Activated CD4-positive, alpha-beta T cell treated with anti-CD3 and anti-CD28 coated beads for 36 hours (primary cell): ENCODE measurements at places on chromosomes 12 and 14.

- H3K27ac ChIP-seq: no peak overlapping the region
- peaks cover 29% of the 10 kb centered on the region for H3K4me1 ChIP-seq
- H3K36me3 ChIP-seq: no peaks in the 10 kb centered on the region
- H3K27me3 ChIP-seq: no peaks in the 10 kb centered on the region
- peak overlapping the region; percentile 18 for H3K4me3 ChIP-seq
These were observed 237.6 kb upstream of the AMIGO2 start for GRCh38 chr12:47317175-47317915.

- no peak overlapping the region for H3K27ac ChIP-seq
- H3K27me3 ChIP-seq: peaks cover 2% of the 10 kb centered on the region
- H3K36me3 ChIP-seq: no peaks in the 10 kb centered on the region
- no peak for DNase-seq
- no peak overlapping the region for H3K4me3 ChIP-seq
These were observed 23.7 kb upstream of the CLEC14A start for GRCh38 chr14:38279572-38279971.

DNA sequence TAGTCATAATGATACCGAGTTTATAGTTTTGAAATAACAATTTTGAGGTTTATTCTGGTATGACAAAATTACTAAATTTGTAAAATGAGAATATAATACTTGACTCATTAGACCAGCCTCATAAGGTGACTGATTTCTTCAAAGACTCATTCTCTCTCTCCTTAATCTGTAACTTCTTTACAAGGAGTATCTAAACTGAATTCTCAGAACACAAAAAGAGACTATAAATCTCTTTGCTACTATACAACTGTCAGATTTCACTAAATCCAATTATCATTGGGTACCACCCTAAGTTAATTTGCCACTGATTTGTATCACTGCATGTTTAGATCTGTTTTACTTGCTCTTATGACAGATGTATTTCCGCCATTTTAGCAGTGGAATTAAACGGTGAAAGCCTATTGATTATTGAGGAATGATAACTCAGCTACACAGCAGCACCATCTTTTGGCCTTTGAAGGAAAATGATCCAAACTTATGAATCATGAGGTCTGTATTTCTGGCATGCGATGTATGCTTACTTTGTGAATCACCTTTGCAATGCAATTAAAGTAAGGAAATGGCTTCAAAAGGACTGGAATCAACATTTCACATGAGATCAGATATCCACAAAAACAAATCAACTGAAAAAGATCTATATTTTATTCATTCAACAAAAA lies 161.2 kb downstream of the RERGL start:
- H3K27ac ChIP-seq: no peak overlapping the region
- H3K4me1 ChIP-seq: no peaks in the 10 kb centered on the region
- H3K27me3 ChIP-seq: no peaks in the 10 kb centered on the region
- no peak for DNase-seq
- no peaks in the 10 kb centered on the region for H3K36me3 ChIP-seq
- no peak overlapping the region for H3K4me3 ChIP-seq

DNA sequence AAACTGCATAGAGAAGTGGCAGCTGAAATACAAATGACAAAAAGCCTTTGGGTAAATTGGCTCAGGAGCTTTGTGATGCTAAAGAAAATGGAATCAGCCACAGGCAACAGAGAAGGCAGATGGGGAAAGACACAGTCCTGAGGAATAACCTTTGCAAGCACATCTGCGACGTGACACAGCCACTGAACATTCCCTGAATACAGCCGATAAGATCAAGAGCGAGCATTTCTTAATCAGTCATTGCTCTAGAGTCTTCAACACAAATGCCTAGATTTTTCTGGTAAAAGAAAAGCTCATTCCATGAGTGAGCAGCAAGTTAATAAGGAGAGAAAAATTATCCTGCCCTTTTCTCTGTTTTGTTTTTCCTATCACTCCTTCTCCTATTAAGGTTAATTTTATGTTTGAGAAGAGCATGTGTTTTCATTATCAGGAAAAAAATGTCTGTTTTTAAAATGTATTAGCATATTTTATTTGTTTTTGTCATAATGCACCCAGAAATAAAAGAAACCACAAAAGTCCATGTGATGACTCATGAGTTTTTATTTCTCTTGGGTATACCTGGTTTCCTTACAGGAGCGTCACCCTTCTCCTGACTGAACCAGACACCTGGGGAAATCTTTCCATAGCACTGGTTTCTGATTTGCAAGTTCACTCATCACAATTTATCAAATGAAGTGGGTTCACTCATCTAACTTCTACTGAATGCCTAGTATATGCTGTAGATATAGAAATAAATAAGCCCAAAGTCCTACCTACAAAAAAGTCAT lies 45.4 kb upstream of the PCED1B start:
- H3K4me3 ChIP-seq: no peak overlapping the region
- peak overlapping the region; percentile 29 for H3K27ac ChIP-seq
- H3K27me3 ChIP-seq: no peaks in the 10 kb centered on the region

- H3K4me3 ChIP-seq: no peak overlapping the region
- no peak overlapping the region for H3K27ac ChIP-seq
- peaks cover 8% of the 10 kb centered on the region for H3K36me3 ChIP-seq
These were observed 82.7 kb downstream of the BEGAIN start for GRCh38 chr14:100504372-100505078.

GRCh38 chr14:92961567-92961855 lies 38.6 kb downstream of the CHGA start:
- DNase-seq: no peak
- no peak overlapping the region for H3K4me3 ChIP-seq
- no peaks in the 10 kb centered on the region for H3K27me3 ChIP-seq
- no peak overlapping the region for H3K27ac ChIP-seq
- H3K4me1 ChIP-seq: no peaks in the 10 kb centered on the region

DNA sequence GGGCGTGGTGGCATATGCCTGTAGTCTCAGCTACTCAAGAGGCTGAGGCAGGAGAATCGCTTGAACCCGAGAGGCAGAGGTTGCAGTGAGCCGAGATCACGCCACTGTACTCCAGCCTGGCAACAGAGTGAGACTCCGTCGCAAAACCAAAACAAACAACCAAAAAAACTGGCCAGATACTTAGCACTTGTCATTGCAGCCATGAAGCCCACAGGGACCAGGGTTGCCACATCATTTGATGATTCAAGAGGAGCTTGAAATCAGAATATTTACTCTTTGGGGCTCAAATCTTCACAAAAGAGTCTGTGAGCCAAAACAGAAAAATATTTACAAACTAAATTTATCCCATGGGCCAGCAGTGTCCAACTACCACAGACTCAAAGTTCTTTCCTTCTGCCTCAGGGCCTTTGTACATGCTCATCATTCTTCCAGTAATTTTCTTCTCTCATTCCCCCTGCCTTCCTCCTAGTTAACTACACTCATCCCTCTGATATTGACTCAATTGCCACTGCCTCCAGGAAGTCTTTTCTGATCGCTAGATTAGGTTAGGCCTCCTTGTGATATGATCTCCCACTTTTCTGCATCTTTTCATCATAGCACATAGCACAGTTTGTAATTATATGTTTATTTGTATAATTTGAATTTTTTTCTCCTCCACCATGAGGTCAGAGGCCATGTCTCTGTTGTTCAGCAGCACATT lies 130.8 kb upstream of the PLEKHG7 start:
- H3K27ac ChIP-seq: peak overlapping the region; percentile 8
- no peak for DNase-seq
- no peak overlapping the region for H3K4me3 ChIP-seq
- H3K4me1 ChIP-seq: peaks cover 21% of the 10 kb centered on the region
- H3K36me3 ChIP-seq: peaks cover 8% of the 10 kb centered on the region

DNA sequence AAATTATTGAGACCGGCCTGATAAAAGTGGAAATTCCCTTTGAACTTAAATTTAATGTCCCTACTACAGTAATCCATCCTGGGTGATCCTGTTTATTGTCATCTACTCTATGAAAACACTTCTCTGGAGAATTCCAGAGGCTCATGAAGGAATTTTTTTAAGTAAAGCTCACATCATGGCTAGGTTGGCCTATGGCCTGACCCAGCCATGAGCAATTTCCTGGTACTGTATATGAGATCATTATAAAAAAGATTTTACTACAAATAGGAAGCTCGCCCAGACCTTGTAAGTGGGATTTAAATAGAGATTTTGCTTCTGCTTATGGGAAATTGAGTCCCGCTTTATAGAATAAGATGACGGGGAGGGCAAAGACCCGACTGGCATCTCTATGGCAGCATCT lies 215.5 kb downstream of the DPF3 start:
- H3K4me3 ChIP-seq: no peak overlapping the region
- H3K27me3 ChIP-seq: no peaks in the 10 kb centered on the region
- H3K27ac ChIP-seq: no peak overlapping the region
- no peaks in the 10 kb centered on the region for H3K4me1 ChIP-seq

GRCh38 chr12:3493859-3494176 lies 2.8 kb downstream of the PRMT8 start:
- H3K27me3 ChIP-seq: peaks cover 61% of the 10 kb centered on the region
- no peaks in the 10 kb centered on the region for H3K36me3 ChIP-seq
- DNase-seq: no peak
- peaks cover 5% of the 10 kb centered on the region for H3K4me1 ChIP-seq

GRCh38 chr14:99383472-99384449 lies 96.9 kb downstream of the SETD3 start:
- peaks cover 17% of the 10 kb centered on the region for H3K27me3 ChIP-seq
- no peaks in the 10 kb centered on the region for H3K36me3 ChIP-seq

DNA sequence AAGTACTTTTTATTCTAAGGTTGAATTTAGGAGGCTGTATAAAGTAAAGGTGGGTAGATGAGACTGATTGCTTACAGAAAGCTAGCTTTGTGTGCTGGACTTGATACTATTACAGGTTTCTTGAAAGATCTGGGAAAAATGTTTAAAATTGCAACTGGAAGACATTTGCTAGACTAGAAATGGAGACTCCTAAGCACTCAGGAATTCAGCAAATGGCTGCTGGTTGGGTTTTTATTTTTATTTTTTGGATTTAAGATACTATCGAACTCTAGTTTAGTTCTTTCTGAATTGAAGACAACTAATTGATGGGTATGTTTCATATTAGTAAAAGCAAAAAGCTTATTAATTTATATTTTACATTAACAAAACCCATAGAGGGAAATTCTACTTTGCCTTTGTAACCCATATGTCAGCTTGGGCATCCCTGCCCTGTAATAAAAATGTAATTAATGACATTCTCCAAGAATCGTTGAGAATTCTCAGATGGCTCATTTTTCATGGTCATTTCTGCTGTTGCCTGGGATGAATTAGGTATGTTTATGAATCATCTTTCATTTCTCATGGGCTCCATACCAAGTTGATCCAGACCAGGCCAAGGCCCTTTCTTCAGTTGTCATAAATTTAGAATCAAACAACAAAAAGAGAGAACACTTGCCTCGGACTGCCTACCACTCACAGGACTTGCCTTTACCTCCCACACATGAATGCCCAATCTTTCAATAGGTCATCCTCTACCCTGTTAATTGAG lies 102.1 kb downstream of the ERGIC2 start:
- DNase-seq: no peak
- no peak overlapping the region for H3K27ac ChIP-seq
- no peaks in the 10 kb centered on the region for H3K36me3 ChIP-seq
- H3K4me3 ChIP-seq: no peak overlapping the region

DNA sequence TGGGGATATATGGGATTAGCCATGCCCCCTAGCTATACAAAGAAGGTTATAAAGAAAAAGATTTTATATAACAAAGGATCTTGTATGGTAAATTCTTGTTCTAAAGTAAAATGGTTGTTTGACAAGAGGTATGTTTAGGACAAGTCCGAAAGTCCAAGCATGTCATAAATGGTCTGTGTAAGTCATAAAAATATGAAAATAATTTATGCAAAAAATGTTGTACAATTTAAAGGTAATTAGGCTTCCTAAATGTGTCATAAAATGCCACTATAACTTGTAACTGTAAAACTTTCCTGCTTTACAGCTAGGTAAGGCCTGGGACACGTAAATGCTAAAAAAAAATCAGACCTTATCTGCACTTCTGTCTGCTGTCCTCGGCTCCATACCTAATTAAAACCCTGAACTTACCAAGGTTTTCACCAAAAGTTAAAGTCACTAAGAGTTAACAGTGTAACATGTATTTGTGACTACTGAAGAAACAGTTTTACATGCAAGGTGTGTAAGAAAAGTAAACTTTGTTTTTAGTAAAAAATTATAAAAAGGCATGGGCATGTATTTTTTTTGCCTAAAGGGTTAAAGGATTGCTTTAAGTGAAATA lies 110.0 kb upstream of the RESF1 start:
- no peak for DNase-seq
- no peak overlapping the region for H3K4me3 ChIP-seq
- H3K36me3 ChIP-seq: peaks cover 7% of the 10 kb centered on the region
- H3K27ac ChIP-seq: no peak overlapping the region
- H3K4me1 ChIP-seq: no peaks in the 10 kb centered on the region

DNA sequence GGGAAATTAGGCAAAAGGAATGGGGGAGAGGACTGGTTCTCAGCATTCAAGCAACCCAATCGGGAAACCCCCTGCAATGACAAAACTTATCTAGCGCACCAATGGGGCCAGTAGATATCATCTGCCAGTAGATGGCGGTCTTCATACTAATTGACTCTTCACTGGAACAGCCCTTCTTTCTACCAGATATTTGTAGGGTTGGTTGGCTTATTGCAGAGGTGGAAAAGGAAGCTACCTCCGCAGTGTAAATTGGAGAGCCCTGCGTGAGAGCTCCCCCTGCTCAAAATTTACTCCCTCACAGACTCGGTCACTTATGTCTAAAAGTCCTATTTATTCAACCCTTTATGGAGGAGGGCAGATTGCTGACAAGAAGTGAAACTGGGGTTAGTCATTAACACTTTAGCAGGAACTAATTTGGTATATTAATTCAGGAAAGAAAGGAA lies 166.1 kb upstream of the CCND2 start:
- H3K4me1 ChIP-seq: peaks cover 36% of the 10 kb centered on the region
- H3K27ac ChIP-seq: peak overlapping the region; percentile 73
- peak; percentile 79 for DNase-seq
- peaks cover 11% of the 10 kb centered on the region for H3K27me3 ChIP-seq
- no peaks in the 10 kb centered on the region for H3K36me3 ChIP-seq

GRCh38 chr12:64611341-64612284 lies 1.3 kb downstream of the RASSF3 start:
- DNase-seq: peak; percentile 43
- peaks cover 48% of the 10 kb centered on the region for H3K4me1 ChIP-seq
- peaks cover 32% of the 10 kb centered on the region for H3K36me3 ChIP-seq
- H3K27me3 ChIP-seq: no peaks in the 10 kb centered on the region

GRCh38 chr12:24025153-24025798 lies 75.8 kb upstream of the SOX5 start:
- no peaks in the 10 kb centered on the region for H3K36me3 ChIP-seq
- no peak for DNase-seq
- H3K4me3 ChIP-seq: no peak overlapping the region
- no peak overlapping the region for H3K27ac ChIP-seq
